Stomach (tissue), 19 donors: ENCODE measurements at places on chromosomes 1 and 21. TPM values are rescaled to one million over a fixed set of nuclear protein-coding genes. Genes with fewer than 3 reads are reported as not detected.

RGS13 gene
- not detected for total RNA-seq

DNA sequence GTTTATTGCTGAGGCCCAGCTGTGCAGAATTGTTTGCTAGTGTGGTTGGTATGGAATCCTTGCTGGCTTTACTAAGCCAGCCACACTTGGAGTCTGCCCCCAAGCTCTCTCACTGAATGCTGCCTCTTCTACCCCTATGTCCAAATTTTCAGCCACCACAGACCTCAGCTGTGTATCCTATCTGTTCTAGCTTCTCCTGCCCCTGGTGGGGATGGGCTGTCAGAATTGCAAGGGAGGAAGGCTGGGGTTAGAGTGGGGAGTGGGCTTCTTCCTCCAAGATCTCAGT lies 4.4 kb downstream of the NHLH1 start:
- H3K4me1 ChIP-seq: peaks cover 12% of the 10 kb centered on the region
- H3K36me3 ChIP-seq: no peaks in the 10 kb centered on the region
- H3K27me3 ChIP-seq: peaks cover 59% of the 10 kb centered on the region
- DNase-seq: no peak
- H3K4me3 ChIP-seq: no peak overlapping the region
- H3K27ac ChIP-seq: no peak overlapping the region

DNA sequence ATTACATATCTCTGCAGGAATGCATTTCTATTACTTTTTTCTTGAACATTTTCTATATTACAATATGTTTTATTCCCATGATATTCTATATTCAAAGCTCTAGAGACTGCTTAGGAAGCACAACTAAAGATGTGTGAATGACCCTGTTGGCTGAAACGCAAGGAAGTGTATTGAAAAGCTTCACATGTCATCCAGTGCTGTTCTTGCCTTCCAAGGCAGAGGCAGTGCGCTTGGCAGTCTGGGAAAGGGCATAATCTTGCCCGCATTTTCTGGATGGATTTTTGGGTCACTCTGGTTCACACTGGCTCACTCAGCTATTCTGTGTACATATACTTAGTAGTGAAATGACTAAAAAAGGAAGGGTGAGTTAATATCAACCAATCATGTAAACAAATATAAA lies 262.4 kb downstream of the PTPRC start:
- no peak for DNase-seq
- no peak overlapping the region for H3K4me3 ChIP-seq
- no peaks in the 10 kb centered on the region for H3K36me3 ChIP-seq
- no peaks in the 10 kb centered on the region for H3K4me1 ChIP-seq
- no peak overlapping the region for H3K27ac ChIP-seq

GRCh38 chr1:60571811-60572210 lies 498.2 kb upstream of the C1orf87 start:
- DNase-seq: no peak
- no peak overlapping the region for H3K27ac ChIP-seq
- H3K36me3 ChIP-seq: no peaks in the 10 kb centered on the region
- peaks cover 27% of the 10 kb centered on the region for H3K4me1 ChIP-seq
- H3K4me3 ChIP-seq: no peak overlapping the region
- no peaks in the 10 kb centered on the region for H3K27me3 ChIP-seq

DNA sequence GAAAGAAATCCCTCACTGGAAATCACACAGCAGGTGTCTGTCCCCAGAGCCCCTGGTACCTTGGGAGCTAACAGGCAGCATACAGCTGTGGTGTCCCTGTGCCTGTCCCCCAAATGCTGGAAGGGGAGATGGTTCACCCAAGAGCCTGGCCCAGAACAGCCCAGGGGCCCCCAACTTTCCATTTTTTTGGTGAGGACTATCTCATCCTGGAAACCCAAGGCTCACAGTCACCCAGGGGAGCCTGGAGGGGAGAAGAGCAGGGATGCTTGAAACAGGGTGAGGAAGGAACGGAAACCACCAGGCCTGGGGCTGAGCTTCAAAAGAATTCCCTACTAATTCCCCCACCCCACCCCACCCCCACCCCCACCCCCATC lies 3.6 kb downstream of the SDC3 start:
- no peak overlapping the region for H3K4me3 ChIP-seq
- peak overlapping the region; percentile 82 for H3K27ac ChIP-seq
- peaks cover 26% of the 10 kb centered on the region for H3K27me3 ChIP-seq
- DNase-seq: peak; percentile 1
- H3K36me3 ChIP-seq: no peaks in the 10 kb centered on the region
- H3K4me1 ChIP-seq: peaks cover 45% of the 10 kb centered on the region

GRCh38 chr1:91776068-91776794 lies 109.7 kb downstream of the TGFBR3 start:
- no peak overlapping the region for H3K27ac ChIP-seq
- H3K36me3 ChIP-seq: no peaks in the 10 kb centered on the region
- no peak for DNase-seq
- no peaks in the 10 kb centered on the region for H3K27me3 ChIP-seq

GRCh38 chr1:14184454-14184853 lies 414.0 kb upstream of the KAZN start:
- DNase-seq: peak; percentile 10
- no peaks in the 10 kb centered on the region for H3K36me3 ChIP-seq
- no peak overlapping the region for H3K27ac ChIP-seq
- H3K4me3 ChIP-seq: no peak overlapping the region
- no peaks in the 10 kb centered on the region for H3K27me3 ChIP-seq
- H3K4me1 ChIP-seq: no peaks in the 10 kb centered on the region

DNA sequence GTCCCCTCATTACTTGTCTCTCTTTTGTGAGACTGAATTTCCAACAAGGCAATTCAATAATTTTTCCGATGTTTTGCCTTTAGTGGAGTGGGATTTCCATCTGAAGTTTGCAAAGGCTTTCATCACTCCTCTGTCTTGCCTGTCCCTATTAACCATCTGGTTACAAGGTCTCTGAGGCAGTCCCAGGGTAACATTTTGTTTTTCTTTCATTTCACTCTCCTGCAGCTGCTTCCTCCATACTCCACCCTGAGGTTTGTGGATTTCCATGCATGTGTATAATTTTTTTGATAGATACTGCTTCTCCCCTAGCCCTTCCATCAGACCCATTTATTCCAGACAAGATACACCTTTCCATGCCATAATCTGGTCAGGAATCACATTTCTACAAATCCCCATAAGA lies 366.8 kb downstream of the PTBP2 start:
- no peaks in the 10 kb centered on the region for H3K27me3 ChIP-seq
- no peak overlapping the region for H3K27ac ChIP-seq
- H3K36me3 ChIP-seq: no peaks in the 10 kb centered on the region
- H3K4me1 ChIP-seq: no peaks in the 10 kb centered on the region

BNIPL gene
- total RNA-seq: not detected

GRCh38 chr21:24163539-24163938 lies 1443.7 kb downstream of the MRPL39 start:
- H3K27ac ChIP-seq: no peak overlapping the region
- H3K27me3 ChIP-seq: no peaks in the 10 kb centered on the region
- H3K4me1 ChIP-seq: no peaks in the 10 kb centered on the region
- DNase-seq: peak; percentile 49

GRCh38 chr1:214310010-214310409 lies 29.1 kb downstream of the SMYD2 start:
- no peak overlapping the region for H3K4me3 ChIP-seq
- H3K36me3 ChIP-seq: no peaks in the 10 kb centered on the region
- DNase-seq: no peak
- H3K27ac ChIP-seq: no peak overlapping the region
- H3K4me1 ChIP-seq: no peaks in the 10 kb centered on the region

CFAP141 gene
- not detected for total RNA-seq

GRCh38 chr1:62903982-62904855 lies 120.3 kb downstream of the ATG4C start:
- no peak overlapping the region for H3K27ac ChIP-seq
- DNase-seq: no peak
- no peaks in the 10 kb centered on the region for H3K36me3 ChIP-seq
- H3K27me3 ChIP-seq: no peaks in the 10 kb centered on the region
- no peak overlapping the region for H3K4me3 ChIP-seq
- no peaks in the 10 kb centered on the region for H3K4me1 ChIP-seq

DNA sequence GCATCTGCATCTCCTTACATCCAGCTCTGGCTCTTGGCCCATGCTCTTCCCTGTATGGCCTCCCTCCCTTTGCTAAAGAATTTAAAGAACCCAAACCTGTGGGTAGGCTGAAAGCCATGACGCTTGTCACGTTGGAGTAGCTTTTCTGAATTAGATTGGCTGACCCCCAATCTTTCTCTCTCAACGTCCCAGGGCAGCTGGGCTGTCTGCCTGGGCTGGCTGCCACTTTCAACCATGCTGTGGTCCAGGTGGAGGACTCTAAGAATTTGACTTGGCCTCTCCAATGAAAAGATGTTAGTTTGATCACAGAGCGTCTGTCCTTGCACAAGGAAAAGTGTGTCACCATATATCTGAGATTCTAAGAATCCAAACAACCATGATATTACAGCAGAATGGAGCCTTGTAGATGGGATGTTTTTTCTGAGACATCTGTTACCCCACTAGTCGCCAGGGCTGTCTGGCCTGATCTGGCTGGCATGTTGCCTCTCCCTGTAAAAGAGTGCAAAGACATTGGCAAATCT lies 6.5 kb upstream of the IGSF3 start:
- peak; percentile 53 for DNase-seq
- H3K4me3 ChIP-seq: no peak overlapping the region
- H3K36me3 ChIP-seq: no peaks in the 10 kb centered on the region
- no peaks in the 10 kb centered on the region for H3K27me3 ChIP-seq
- no peaks in the 10 kb centered on the region for H3K4me1 ChIP-seq
- H3K27ac ChIP-seq: no peak overlapping the region

TAS1R1 gene
- not detected for total RNA-seq

DCST1 gene
- 0.18 TPM for total RNA-seq

ACKR1 gene
- 4.3 TPM for total RNA-seq

DNA sequence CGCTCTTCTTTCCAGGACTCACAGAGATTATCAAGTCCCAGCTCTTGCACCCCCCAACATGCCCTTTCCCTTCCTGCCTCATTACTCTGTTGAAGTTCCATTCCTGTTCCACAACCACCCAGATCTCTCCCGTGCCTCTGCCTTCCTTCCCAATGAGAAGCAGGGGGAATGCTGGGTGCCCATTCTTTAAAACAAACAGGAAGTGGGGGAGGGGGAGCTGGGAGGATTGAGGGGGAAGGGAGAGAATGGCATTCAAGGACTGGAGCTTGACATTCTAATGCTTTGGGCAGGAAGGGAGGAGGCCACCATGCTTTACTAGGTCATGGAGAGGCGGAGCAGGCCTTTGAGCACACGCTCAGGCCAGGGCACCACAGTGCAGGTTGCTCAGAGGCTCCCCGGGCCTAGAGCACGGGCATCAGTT lies 150.3 kb upstream of the IRF2BP2 start:
- H3K27me3 ChIP-seq: no peaks in the 10 kb centered on the region
- no peaks in the 10 kb centered on the region for H3K36me3 ChIP-seq
- no peak overlapping the region for H3K4me3 ChIP-seq
- H3K4me1 ChIP-seq: no peaks in the 10 kb centered on the region

GRCh38 chr1:3638676-3639075 lies 11.2 kb downstream of the WRAP73 start:
- no peaks in the 10 kb centered on the region for H3K27me3 ChIP-seq
- H3K27ac ChIP-seq: no peak overlapping the region
- no peaks in the 10 kb centered on the region for H3K4me1 ChIP-seq
- H3K36me3 ChIP-seq: peaks cover 35% of the 10 kb centered on the region
- no peak overlapping the region for H3K4me3 ChIP-seq

MYOG gene
- total RNA-seq: not detected

- DNase-seq: no peak
- peaks cover 7% of the 10 kb centered on the region for H3K4me1 ChIP-seq
- no peak overlapping the region for H3K4me3 ChIP-seq
- H3K27ac ChIP-seq: no peak overlapping the region
- no peaks in the 10 kb centered on the region for H3K36me3 ChIP-seq
These were observed 160.6 kb upstream of the EDN2 start for GRCh38 chr1:41645062-41645461.
